ENCODE measurements at places on chromosomes 2 and 18. TPM values are rescaled to one million over a fixed set of nuclear protein-coding genes. Genes with fewer than 3 reads are reported as not detected.
A peak's percentile ranks its signal among the peaks of the same experiment; 100 is the strongest.

The SF3B6 gene
- 199 TPM for polyA plus RNA-seq

The TRIM43 gene
- not detected for polyA plus RNA-seq

DNA sequence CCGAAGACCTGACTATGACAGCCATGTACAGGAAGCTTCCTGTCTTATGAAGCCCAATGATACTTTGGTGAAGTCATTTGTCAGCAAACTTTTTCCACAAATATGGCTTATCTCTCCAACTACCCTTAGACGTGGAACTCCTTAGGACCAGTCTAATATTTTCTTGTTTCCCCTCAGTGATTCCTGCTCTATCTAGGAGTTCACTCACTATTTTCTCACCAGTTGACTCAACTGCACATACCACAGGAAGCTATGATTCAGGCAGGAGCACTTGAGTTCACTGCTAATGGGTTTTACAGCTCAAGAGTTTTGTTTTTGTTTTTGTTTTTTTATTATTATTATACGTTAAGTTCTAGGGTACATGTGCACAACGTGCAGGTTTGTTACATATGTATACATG lies 109.3 kb downstream of the ANTXR1 start:
- peak; percentile 43 for DNase-seq

- DNase-seq = no peak
Measured at GRCh38 chr18:79548986-79549637, 130.5 kb upstream of the CTDP1 start.

DNA sequence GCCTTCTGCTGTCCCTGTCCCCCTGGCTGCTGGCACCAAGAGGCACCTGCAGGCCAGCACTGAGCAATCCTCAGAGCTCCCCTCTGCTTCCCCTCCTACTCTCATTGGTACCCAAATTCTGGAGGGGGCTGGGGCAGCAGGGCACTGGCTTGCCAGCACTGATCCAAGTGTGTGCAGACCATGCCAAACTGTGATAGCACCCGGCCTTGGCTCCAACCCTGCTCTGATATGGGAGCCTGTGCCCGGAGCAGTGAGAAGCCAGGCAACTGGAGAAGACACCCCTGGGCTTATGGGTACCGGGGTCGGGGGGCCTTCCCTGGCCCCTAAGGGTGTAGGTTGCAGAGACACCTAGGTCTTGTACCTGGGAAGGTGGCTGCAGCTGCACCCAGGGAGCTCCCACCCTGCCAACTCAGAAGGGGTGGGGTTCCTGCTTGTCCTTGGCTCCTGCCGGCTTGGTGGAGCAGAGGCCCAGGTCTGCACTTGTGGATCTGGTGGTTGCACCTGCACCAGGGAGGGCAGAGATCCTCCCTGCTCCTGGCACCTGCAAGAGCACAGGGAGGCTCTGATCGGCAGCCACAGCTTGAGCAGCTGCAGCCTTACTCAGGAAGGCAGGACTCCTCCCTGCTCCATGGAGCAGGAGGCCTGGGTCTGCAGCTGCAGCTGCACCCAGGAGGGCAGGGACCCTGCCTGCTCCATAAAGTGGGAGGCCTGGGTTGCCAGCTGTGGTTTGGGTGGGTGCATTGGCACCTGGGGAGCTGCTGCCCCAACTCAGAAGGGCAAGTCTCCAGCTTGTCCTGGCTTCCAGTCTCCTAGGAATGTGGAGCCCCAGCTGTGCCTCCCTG lies 96.3 kb downstream of the BCL2L11 start:
- no peak for DNase-seq

- DNase-seq = no peak
Measured at GRCh38 chr2:7881063-7881462, 800.8 kb upstream of the ID2 start.

DNA sequence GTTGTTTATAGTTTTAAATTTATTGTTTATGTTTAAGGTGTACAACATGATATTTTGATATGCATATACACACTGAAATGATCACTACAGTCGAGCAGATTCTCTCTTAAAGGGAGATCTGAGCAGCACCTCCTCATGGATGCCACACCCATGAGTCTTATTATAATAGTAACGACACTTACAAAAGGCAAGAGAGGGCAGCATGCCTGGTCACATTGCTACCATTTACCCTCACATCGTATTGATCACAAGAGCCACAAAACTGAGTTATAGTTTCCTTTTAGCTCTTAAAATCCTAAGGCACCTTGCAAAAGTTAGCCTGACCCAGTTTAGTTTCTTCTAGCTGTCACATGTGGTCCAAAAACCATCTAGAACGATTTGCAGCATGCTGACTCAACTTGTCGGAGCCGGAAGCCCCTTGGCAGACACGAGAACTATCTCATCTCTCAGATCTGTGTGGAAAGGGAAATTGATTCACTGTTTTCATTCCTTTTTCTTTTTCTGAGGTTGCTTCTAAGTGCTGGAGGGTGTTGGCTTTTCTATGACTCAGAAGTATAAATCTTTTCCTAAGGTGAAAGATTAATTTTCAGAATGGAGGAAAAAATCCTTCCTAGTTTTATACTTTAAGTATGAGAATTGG lies 85.3 kb downstream of the CDC42EP3 start:
- peak; percentile 77 for DNase-seq

GRCh38 chr18:11148680-11149440 lies 509 bp downstream of the PIEZO2 start:
- DNase-seq = no peak
